ENCODE measurements at places on chromosomes 6 and 20.
A peak's percentile ranks its signal among the peaks of the same experiment; 100 is the strongest.

DNA sequence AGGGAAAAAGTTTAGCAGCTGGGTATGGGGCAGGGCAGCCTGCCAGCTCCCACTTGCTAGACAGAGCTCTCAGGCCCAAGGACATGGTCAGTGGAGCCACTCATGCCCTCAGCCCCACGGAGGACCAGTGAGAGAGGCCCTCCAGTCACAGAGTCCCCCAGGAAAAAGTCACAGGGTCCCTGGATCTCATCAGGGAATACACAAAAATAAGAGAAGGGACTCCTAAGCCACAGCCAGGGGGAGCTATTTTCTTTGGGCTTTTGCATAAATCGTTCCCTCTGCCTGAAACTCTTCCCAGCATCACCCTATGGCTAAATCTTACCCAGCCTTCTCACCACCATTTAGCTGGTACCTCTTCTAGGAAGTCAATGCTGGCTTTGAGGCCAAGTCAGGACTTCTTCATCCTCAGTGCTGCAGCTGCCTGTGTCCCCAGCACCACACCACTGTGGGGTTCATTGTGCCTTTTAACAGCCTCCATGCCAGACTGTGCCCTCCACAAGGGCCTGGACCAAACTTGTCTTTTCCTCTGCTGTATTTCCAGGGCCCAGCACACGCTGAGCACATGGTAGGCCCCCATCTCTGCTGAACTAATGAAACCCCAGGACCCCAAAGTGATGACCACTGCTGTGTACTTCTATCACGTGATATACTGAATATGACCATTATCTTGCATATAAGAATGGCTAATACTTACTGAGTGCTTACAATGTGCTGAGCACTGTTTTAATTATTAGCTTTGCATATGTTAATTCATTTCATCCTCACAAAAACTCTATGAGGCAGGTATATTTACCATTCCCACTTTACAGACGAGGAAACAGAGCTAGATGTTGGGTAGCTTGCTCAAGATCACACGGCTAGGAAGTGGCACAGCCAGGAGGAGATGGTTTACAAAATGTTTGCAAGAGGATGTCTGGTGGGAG, 2.0 kb downstream of the ZNF335 start:
- DNase-seq: peak; percentile 59

DNA sequence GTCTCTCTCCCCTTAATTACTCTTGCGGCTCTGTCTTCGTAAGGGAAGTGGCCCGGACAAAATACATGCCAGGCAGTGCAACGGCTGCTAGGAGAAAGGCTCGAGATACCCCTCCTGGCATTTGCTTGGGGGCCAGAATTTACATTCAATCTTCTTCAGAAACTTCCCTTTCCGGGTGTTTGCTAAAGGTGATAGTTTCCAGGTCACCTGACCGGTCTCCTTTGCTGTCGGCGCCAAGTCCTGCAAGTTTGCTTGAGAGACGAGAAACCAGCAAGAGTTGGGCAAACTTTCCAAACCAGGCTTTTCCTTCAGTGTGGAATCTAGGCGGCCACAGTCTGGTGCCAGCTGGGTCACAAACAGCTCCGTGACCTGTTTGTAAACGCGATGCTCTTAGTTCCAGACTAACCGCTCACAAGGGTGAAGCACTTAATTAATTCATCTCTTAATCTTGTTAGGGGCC, 563 bp upstream of the SRSF3 start:
- DNase-seq: no peak

GRCh38 chr6:52965380-52965779, 29.7 kb downstream of the GSTA4 start:
- DNase-seq: no peak

DNA sequence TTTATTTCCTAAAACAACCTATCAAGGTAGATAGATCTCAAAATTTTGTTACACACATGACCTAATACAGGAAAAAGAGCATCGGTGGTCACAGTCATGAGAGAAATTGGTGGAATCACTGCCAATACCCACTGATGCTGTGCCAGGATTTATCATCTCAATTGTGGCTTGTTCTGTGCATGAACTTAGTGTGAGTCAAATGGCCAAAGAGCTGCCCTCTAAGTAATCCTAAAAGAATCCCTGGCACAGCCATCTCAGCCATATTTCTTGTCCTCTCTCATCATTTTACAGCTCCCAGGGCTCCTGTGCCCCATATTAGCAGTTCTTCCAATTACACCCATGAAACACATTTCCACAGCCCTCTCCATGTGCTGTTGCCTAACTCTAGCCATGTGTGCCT, 6.1 kb downstream of the GSTA5 start:
- DNase-seq: peak; percentile 84

- DNase-seq: no peak
These were observed 55.1 kb upstream of the IL20RA start for GRCh38 chr6:137099689-137100403.

- DNase-seq: no peak
These were observed 50.3 kb upstream of the FNDC1 start for GRCh38 chr6:159118924-159119323.

DNA sequence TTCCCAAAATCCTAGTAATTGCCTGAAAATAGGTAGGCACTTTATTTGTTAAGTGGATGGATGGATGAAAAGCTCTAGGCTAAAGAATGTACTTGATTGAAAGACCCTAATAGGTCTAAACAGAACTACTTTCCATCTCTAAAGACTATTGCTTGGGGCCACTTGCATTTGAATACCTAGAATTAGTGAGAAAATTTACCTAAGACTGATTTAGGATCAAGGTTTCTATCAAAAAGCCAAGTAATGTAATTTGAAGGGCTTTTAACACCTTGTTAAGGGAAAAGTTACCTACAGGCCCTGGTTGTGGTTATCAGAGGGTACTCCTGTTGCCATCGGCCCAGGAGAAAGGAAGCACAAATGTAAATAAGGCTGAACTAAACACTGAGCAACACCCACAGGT, 580.7 kb downstream of the LMBRD1 start:
- no peak for DNase-seq

DNA sequence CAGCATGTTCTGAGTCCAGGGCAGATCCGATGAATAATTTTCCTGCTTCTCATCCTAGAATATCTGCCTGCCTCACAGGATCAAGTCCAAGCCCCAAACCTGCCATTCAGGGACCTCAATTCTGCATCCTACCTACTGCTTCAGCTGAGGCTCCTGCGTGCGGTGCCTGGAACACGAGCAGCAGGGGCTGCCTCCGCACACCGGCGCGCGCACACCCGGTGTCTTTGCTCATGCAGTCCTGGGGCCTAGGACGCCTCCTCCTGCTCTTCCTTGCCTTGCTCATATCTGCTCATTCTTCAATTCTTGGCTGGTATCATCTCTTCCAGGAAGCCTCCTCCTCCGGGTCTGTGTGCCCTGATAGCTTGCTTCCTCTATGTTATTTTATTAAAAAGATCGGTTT, 81.1 kb upstream of the AGPAT4 start:
- no peak for DNase-seq

GRCh38 chr6:4435981-4436445, 300.6 kb upstream of the ECI2 start:
- DNase-seq: no peak

DNA sequence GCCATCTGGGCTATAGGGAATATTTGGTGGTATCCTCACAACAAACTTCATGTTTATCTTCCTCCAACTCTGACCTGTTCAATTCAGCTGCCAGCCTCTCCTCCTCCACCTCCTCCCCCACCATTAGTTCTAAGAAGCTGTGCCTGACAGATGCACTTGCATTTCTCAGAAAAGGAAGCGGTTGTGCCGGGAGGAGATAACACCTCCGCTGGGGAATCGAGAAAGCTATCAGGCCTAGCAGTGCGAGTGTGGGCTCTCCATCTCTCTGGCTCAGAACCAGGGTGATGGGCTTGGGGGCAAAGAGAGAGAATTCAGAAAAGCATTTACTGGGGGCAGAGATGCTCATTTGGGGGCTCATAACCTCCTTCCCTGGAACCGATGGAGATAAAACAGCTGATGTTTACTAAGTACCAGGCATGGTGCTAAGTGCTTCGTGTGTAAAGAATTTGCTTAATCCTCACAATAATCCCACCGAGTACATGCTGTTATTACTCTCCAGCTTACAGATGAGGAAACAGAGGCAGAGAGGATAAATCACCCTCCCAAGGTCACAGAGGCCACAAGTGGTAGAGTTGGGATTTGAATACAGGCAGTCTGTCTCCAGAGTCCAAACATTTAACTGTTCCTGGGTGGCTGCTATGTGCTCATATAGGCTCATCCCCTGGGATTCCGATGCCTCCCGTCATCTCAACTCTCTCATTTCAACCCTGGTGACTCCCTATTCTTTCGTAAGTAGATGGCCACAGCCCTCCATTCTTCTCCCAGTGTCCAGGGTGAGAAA, 38.3 kb downstream of the COX4I2 start:
- no peak for DNase-seq

- DNase-seq: peak; percentile 91
These were observed 289.5 kb downstream of the ESR1 start for GRCh38 chr6:152096863-152097496.

DNA sequence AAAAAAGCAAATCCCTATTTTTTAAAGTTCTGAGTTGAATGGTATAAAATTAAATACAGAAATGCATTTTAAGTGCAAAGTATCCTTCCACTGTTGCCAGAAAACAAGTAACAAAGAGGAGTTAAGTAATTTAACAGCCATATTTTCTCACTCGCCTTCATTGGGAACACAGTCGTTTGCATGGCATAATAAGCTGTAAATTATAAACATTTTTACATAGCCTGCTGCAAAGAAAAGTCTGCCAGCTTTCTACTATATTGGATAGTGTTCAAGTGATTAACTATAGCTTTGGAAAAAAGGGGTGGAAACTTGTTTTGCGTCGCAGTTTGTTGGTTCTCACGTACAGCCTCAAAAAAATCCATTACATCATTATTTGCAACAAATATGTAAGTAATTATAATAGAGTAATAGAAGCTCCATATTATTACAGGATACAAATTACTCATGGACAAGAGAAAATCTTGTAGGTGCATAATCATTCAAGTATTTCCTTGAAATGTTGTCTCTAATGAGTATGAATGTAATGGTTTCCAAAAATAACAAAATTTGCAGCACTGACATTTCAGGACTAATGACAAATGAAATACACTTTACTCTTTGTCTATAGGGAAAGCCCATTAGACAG, 139.3 kb downstream of the PDSS2 start:
- DNase-seq: peak; percentile 13

DNA sequence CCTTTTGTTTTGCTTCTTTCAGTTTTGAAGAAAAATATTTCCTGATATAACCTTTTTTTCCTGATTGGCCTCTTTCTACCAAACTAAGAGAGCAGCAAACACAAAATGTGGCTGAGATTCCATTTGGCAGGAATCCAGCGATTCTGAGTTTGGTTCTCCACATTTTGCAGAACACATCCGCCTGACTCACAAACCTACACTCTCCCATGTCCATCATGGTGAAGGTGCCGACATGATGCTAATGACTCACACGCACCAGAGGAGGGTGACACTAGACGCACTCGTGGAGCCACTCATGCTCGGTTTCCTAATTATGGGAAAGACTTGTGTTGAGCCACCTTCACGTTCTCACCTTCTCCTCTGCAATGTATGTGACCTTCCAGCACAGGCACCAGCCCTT, 45.9 kb upstream of the DUSP22 start:
- no peak for DNase-seq

DNA sequence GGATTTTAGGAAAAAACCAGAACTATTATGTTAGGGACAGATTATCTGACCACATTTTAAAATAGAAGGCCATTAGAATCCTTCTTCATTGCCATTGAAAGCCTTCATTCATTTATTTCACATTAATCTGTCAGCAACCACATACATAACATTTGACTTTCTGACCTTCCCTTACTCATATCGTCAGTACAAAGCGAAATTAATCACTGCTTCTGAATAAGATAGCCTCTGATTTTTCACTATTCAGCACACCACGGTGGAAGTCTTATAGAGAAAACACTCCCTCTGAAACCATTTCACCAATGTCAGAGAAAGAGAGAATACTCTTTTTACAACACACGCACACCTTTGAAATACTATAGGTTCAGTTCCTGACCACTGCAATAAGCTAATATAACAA, 442.5 kb upstream of the ID4 start:
- DNase-seq: no peak

DNA sequence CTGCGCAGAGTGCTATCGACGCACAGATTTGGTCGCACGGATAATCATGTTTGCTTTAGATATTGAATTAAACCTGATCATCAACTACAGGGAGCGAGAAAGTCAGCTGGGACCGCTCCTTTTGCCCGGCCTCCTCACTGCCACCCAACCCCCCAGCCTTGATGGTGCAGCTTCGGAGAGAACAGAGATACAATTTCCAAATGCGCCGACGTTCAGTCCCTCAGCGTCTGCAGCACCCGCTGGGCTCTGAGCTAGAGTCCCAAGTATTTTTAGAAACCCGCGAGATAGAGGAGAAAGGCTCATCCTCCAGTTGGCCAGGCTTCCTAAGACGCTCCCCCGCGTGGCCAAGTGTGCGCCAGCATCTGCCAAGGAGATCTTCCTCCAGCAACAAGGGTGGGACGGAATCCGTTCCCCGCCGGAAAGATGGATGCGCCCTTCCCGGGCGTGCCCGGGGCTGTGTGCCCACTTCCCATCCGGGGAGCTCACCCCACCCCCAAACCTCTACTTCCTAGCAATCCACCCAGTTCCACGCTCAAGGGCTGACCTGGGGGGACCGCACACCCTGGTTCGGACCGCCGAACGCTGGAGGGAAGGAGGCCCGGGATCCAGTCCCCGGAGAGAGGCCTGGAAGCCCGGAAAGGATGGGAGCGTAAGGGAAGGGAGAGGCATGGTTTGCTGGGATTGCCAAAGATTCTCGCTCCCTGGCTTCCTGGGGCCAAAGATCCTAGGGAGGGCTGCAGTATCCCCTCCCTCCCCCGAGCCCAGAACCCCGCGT, 4.1 kb downstream of the NKX2-2 start:
- DNase-seq: no peak

DNA sequence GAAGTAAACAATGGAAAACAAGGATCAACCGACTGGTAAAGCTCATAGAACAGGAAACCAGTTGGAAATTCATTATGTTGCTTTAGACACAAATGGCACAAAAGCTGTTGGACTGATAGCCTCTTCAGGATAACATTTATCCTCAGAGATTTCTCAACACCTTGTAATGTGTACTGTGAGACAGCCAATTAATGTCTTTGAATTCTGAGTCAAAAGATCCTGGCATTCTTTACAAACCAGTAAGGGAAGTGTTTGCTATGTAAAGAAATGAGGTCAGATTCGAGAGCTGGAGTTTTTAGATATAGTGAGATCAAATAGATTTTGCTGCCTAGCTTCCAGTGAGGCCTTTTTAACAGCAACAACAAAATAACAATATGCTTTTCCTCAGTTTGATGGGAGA, 439.2 kb downstream of the C6orf118 start:
- no peak for DNase-seq

DNA sequence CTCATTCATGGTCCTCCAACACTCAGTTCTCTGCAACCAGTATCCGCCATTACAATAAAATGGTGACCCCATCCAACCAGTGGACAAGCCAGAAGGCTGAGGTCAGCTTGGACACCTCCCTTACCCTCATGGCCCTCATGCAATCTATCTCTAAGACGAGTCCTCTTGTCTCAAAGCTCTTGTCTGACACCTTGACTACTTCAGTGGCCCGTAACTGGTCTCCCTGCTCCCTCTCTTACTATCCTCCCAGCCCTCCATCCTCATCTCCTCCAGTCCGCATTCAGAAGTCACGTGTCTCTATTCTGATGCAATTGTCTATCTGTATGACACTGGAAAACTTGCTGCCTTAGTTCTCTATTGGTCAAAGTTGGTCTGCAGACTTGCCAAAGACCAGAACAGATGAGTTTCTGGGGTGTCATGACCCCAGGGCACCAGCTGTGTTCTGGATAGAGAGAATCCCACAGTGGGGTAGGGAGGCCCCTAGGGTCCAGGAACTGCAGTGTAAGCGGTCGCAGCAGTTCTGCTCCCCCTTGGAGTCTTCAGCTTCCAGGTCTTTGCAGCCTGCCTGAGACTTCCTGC, 59.6 kb upstream of the RNF24 start:
- DNase-seq: no peak

GRCh38 chr20:11917663-11918062, at the start of gene BTBD3:
BTBD3 (plus strand) TSS chr20:11917893; CDS start chr20:11918276, 383 bp downstream.
- peak; percentile 33 for DNase-seq
